ENCODE measurements at places on chromosomes 1 and 21.

DNA sequence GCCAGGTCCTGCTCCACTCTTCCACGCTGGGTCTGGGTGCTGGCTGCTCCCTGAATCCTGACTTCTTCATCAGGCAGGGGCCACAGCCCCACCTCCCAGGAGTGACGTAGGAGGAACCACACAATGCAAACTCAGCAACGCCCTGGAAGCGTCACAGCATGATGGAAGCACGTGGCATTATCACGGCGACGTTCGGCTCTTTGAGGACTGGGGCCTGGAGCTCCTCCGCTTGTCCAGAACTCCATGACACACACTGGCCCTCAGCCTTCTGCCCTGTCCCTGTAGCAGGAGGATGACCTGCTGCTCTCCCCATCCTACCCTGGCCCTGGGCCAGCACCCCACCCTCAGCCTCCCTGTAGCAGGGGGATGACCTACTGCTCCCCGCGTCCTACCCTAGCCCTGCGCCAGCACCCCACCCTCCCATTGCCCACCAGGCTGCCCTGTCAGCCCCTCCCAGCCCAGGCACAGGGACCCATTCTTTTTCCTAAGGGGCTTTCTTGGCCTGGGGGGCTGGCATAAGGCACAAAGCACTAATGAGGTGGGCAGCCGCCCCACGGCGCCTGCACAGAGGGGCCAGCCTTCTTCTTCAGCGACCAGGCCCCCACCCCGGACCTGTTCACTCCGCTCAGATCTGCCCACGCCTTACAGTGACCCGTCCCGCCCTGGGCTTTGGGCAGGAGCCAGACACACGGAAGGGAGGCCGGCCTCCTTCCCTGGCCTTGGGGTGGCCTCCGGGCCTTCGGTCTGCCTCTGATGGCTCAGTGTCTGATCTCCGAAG, 65.7 kb downstream of the DHRS3 start:
- no peak for DNase-seq

DNA sequence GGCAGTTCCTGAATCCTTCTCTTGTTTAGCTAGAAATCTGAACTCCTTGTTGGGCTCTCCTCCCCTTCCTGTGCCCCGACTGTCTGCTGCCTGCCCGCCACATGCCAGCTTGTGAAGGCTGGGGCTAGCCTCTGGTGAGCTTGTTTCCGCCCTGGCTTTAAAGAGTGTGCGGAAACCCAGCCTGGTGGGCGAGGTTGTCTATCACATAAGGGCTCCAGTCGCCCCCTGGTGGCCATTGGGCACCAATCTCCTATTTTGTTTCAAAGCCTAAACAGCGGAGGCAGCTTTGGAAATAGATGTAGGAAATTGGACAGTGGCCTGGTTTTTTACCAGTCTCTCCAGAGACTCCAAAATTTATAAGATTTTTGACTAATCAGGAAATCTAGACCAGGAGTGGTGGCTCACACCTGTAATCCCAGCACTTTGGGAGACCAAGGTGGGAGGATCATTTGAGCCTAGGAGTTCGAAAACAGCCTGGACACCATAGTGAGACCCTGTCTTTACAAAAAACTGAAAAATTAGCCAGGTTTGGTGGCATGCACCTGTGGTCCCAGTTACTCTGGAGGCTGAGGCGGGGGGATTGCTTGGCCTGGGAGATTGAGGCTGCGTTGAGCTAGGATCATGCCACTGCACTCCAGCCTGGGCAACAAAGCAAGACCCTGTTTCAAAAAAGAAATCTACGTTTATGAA, 9.8 kb downstream of the ATP8B2 start:
- DNase-seq, result peak; percentile 88

DNA sequence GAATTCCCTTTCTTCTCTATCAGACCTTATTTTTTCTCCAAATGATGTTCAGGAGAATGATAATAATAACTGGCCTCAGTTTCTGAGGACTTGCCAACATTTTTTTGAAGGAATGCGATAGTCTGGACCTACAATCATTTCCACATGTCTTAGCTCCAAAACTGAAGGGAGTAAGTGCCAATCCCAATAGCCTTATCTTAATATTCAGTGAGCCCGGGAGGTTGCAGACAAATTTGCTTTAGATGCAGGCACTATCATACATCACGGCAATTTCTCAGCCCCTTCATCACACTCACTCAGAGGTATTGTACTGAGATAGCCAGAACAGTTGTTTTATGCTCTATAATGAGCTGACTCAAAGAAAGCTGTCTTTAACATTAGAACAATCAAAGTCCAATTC, 796.9 kb downstream of the ADGRL2 start:
- no peak for DNase-seq

- DNase-seq, result no peak
Measured at GRCh38 chr21:34808569-34809204, 139.9 kb downstream of the CLIC6 start.

DNA sequence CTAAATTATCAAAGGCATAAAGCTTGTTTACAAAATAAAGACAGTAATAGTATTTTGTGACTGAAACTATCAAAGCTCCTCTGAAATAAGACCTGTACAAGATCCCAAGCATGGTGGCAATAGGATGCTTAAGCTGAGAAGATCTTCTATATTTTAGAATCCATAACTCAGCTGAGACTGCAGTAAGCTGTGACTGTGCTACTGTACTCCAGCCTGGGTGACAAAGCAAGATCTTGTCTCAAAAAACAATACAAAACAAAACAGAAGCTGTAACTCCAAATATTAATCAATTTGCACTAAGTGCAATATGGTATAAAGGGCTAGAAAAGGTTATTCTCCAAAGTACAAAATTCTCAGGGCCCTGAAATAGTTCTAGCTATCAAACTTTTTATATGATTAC, 55.8 kb upstream of the CPLANE2 start:
- DNase-seq, result no peak

Data from stimulated activated CD8-positive, alpha-beta memory T cell treated with anti-CD3 and anti-CD28 coated beads, Interleukin-15, amount 100 ng/mL, for 1 hour (primary cell).